ENCODE measurements at places on chromosomes 11 and 22.

DNA sequence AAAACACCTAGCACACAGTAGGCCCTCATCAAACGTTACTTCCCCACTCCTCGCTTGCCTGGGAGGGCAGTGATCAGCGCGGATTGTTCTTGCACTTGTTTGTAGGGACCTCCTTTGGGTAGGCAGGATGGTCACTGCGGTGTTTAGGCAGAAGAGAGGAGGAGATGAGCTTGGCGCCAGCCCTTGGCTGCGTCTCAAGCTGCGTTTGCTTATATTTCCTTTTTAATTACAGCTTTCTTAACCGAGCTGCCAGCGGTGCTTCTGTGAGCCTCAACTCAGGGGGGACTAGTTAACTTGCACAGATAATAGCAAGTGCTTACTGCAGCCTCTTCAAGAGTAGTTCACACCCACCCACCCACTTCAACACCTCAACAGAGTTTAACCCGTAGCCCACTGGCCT is 15.1 kb downstream of the IFT27 start:
- DNase-seq, result no peak

GRCh38 chr11:6411594-6412031 is 7.3 kb downstream of the APBB1 start:
- no peak for DNase-seq

GRCh38 chr22:23385678-23386631 is 194.1 kb downstream of the IGLL1 start:
- peak; percentile 82 for DNase-seq

- DNase-seq, result no peak
These were observed 78.8 kb downstream of the DGCR2 start for GRCh38 chr22:19043121-19044085.

GRCh38 chr11:41955066-41955465 is 495.6 kb upstream of the LRRC4C start:
- no peak for DNase-seq

GRCh38 chr11:2426826-2427521 is 17.3 kb downstream of the TRPM5 start:
- no peak for DNase-seq

DNA sequence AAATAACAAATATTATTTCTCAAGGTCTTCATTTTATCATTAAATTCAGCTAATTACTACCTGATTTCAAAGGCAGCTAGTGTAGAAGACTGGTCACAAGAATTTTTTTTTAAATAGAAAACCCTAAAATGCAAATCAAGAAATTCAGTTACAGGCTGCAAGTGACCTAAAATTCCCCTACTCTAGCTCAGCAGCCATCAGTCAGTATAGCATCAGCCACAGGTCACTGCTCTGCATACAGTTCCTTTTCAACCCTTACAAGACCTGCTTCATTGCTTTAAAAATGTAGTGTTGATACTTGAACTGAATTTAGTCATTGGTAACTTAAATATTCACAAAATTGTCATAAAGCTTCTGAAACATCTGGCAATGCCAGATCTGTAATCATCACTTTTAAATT is 9.5 kb upstream of the B3GNT6 start:
- DNase-seq, result no peak

- DNase-seq, result no peak
These were observed 35.3 kb downstream of the KREMEN1 start for GRCh38 chr22:29108137-29108536.

GRCh38 chr22:32569956-32570355 is 95.3 kb downstream of the FBXO7 start:
- no peak for DNase-seq

GRCh38 chr11:15913261-15913660 is 443.1 kb downstream of the SOX6 start:
- DNase-seq, result no peak

DNA sequence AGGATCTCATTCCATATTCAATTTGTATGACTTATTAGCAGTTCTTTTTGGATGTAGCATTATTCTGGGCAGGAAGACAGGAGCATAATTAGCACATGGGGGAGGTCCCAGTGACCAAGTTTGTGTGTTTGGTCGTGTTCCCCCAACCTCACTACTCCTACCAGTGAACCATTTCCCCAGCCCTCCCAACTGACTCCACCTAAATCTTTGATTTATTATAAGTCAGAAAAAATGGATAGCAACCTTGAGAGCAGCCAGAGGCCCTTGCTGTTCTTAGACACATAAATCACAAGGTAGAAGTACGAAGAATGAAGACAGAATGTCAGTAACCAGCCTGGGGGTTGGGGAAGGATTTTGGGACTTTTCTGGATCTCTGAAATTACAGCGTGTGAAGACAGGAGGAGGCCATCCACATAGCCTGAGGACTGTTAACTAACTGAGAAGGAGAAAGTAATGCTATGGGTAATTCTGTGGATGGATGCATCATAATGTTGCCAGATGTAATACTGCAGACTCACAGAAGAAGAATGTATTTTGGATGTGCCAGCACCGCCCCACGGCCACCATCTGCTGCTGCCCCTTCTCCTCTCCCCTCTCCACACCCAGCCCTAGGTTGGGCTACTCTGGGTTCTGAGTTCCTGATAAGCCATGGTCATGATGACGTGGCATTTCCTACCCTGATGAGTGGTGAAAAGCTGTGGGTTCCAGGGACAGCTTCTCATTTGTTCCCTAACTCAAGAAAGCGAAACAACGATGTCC is 124.3 kb upstream of the TTC12 start:
- DNase-seq, result peak; percentile 52

- no peak for DNase-seq
These were observed 32.6 kb downstream of the TEAD1 start for GRCh38 chr11:12706545-12707499.

DNA sequence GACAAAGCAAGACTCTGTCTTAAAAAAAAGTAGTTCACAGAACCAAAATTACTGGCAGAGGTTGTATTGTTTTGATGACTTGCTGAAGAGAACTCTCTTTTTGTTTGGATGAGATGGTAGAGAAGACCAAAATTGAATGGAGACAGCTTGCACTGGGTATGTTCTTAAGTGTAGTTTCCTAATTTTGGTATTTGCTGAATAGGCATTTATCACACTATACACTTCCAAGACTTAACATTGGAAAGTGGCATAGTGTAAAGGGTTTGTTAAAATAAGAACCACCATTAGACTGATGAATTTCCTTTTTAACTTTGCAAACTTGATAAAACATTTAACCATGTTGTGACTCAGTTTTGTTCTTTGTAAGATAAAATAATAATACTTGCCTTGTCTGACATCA is 5.3 kb upstream of the DCUN1D5 start:
- no peak for DNase-seq

- DNase-seq, result no peak
These were observed 100.3 kb downstream of the GUCY1A2 start for GRCh38 chr11:106917973-106918372.

DNA sequence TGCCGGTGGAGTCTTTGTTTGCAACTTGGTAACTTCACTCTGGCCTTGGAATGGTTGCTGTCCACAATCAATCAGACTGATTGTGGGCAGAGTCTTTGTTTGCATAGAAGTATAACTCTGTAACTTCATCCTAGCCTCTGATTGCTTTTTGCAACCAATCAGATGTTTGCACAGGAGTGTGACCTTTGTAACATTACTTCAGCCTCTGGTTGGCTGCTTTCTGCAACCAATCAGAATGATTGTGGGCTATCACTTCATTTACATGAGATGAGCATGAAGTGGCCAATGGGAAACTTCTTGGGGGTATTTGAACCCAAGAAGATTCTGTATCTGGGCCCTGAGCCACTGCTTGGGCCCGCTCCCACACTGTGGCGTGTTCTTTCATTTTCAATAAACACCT is 79.6 kb upstream of the CLDN5 start:
- DNase-seq, result no peak

DNA sequence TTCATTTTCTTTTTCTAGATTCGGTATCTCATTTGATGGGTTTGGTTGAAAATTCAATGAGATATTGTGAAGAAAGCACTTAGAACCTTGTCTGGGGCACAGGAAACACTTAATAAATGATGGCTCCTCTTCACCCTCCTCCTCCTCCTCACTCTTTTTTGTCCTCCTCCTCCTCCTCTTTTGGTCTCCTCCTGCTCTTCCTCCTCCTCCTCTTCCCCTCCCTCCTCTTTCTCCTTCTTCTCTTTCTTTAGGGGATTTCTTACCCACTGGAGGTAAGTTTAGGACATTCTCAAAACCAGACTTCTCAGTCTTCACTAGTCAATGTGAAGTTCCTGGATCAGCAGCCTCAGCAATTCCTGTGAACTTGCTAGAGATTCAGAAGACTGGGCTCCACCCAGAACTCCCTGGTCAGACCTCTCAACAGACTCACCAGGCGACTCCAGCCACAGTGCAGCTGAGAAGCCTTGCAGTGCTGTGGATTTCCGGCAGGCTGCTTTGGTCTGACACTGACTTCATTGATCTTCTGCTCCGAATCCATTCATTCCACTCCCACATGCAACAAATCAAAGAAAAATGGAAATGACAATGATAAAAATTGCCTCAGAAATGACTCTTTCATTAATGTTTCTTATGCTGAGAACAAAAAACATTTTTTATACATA is 368.6 kb upstream of the B3GAT1 start:
- DNase-seq, result no peak

DNA sequence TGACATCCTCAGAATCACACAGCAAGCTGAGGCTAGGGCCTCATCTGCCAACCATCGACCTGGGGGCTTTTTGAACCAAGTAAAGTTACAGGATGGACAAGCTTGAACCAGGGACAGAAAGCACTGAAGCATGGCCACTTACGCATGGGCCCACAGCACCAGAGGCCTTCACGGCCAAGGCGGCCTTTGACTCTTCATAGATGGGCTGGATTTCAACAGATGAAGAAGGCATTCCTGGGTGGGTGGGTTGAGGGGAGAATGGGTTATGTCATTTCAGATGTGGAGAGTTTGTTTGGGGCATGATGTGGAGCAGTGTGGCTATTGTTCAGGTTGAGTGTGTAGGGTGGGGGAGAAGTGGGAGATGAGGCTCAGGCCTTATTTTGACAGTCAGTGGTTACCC is 60.2 kb downstream of the LRRC32 start:
- DNase-seq, result no peak

GRCh38 chr11:1153951-1154493 is 3.7 kb upstream of the MUC5AC start:
- peak; percentile 41 for DNase-seq

DNA sequence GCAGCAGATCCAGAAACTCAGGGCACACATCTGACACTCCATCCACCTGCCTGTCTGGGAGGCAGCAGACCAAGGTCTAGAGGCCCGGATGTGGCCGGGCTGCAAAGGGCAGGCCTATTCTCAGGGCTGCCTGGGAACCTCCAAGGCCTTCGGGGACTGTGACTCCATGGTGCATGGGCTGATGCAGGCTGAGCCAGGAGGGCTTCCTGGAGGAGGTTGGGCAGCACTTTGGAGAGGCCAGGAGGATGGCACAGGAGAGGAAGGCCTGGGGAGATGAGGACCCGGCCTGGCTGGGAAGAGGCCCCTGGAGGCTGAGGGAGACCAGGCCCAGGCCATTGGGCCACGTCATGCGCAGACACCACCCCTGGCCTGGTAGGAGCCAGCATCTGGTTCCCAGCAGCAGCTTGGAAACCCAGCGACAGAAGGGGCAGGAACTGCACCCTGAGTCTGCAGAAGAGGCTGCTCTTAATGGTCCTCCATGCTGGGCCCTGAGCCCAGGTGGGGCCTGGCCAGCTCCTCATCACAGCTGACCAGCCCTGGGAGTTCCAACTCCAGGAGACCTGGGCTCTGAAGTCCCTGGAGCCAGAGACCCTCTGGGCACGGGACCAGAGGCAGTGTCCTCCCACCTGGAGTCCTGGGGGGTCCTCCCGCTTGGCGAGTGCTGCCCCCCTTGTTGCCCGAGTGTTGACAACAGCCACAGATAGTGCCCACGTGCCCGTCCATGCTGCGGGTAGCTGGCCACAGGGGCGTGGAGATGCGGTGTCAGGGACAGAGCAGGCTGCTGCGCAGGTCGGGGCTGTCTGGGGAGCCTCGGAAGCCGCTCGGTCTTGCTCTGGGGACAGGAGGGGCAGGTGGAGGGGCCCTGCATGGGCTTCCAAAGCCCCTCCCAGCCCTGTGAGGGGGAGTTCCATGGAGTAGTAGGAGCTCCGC is 5.5 kb downstream of the PHLDA2 start:
- DNase-seq, result no peak

- no peak for DNase-seq
These were observed 197.2 kb upstream of the ANO3 start for GRCh38 chr11:26134481-26135355.

DNA sequence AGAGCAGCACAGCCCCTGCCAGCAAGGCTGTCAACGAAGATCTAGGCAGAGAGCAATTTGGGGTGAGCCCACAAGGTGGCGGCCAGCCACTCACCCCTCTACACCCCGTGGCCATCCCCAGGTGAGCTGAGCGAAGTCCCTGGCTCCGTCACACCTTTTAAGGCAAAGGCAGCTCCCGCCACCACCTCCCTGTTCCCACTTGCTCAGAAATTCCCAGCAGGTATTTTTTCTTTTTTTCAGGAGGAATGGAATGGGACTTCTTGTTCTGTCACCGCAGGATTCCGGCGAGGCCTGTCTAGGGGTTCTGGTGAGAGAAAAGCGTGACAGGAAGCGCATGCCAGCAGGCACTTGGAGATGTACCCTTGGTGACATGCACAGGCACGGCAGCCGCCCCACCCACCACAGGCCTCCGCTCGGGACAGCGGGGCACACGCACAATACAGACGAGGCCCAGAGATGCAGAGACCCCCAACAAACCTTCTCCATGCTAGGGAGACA is 10.0 kb downstream of the RPL3 start:
- no peak for DNase-seq

DNA sequence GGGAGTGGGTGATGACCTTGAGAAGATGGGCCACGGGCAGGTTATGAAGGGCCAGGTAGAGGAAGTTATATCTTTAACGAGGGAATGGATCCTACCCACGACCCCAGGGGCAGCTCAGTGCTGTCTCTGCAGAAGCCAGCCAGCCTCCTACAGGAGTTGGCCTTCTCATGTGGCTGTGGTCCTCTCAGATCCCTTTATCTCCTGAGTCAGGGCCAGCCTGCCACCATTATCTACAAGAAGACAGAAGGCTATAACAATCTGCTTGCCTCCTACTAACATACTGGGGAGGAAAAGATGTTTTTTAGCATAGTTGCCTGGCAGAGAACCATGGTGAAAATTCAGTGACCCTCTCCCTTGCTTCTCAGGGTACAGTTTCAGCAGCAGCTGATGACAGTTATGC is 7.0 kb upstream of the YWHAH start:
- no peak for DNase-seq

GRCh38 chr11:17921659-17922415 is 91.0 kb downstream of the SERGEF start:
- DNase-seq, result peak; percentile 78

- no peak for DNase-seq
These were observed 7.9 kb downstream of the TCN2 start for GRCh38 chr22:30614879-30615278.

DNA sequence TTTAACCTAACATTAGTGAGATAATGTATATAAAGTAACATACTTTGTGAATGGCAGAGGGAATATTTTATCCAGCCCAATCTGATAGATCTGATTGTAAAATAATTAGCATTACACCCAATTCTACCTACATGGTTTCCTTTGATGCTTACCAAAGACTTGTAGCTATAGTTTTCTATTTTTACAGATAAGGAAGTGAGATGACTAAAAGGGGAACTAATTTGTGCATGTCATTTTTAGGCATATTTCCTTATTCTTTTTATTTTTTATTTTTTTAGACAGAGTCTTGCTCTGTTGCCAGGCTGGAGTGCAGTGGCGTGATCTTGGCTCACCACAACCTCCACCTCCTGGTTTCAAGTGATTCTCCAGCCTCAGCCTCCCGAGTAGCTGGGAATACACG is 793.7 kb upstream of the LRRC4C start:
- DNase-seq, result no peak

Measured in inflammatory macrophage (primary cell).